ENCODE measurements at places on chromosomes 4 and X. TPM values are rescaled to one million over a fixed set of nuclear protein-coding genes. Genes with fewer than 3 reads are reported as not detected.

DNA sequence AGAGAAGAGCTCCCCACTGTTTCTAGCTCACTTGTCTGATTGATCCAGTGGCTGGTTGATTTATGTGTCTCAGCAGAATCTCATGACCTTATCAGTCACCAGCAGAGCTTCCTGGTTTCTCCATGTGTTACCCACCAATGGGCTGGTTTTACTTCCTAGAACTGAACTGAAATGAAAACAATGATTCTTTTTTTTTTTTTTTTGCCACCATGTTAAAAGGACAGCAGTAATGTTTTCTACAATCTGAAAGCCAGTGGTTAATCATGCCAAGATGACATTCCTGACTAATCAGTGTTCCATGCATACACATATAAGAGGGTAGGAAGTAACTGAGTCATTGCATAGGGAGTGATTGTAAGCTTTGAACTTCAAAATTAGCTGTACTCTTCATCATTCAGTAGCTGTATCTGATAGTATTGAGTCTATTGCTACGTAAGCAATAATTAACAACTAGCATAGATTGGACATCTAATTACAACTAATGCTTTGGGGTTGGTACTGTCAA, 67.7 kb downstream of the SLC4A4 start:
- no peak for DNase-seq

DNA sequence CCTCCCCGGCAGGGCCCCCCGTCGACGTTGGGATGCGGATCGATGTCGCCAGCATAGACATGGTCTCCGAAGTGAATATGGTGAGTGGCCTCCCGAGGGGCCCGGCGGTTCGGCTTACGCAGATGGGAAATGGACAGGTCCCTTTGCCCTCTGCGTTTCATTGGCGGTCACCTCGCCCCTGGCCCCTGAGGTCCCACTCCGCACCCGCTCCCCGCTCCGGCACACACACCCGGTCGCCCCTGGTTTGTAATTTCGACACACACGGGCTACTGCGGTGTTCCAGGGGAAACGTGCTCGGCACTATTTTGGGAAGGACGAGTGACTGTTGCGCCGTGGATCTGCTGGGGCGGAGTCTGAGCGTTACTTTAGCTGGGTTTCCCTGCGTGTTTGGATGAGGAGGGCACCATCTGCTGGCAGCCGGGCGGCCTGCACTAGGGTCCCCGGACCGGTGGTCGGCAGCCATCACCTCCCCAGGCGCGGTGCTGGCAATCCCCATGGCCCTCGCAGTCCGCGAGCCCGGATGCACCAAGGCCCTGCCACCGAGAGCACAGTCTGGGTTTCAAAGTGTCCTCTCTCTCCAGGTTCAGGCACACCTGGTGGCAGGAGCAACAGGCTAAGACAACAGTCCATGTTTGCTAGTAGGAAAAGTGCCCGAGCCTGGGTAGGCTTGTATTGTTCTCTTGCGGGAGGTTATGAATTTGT, 1.2 kb downstream of the GABRB1 start:
- peak; percentile 15 for DNase-seq

DNA sequence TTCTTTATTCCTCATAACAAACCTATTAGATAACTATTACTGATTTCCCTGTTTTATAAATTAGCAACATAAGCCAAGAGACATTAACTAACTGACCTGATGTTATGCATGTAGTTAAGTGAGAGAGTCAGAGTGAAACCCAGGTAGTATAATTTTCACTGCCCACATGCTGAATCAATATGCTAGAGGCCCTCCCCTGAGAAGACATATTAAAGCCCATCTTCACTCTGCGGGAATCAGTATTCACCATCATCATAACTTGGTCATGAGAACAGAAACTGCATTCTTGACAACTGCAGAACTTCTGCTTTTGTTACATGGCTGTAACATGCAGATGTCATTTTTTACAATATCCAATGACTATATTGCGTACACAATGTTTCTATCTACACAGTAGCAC, 1324.3 kb downstream of the ARAP2 start:
- DNase-seq: no peak

GRCh38 chr4:183757060-183757459, 98.0 kb downstream of the TRAPPC11 start:
- no peak for DNase-seq

DNA sequence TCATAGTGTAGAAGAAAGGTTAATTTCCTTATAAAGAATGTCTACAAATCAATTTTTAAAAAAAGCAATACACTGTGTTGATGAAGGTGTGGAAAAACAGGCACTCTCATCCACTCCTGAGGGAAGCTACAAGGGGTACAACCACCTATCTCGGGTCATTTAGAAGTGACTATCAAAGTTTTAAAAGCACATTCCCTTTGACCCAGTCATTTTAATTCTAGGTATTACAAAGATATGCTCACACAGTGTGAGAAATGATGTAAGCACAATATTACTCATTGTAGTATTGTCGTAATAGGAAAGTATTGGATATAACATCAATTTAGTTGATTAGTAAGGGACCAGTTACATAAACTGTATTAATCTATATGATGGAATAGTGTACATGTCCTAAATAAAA, 7.4 kb upstream of the HCCS start:
- DNase-seq: no peak

GRCh38 chr4:165151734-165152133, 39.1 kb upstream of the TMEM192 start:
- no peak for DNase-seq

- no peak for DNase-seq
Observed at GRCh38 chr4:84971319-84971932, 4.9 kb upstream of the WDFY3 start.

GRCh38 chrX:144335402-144335801, 451.5 kb downstream of the UBE2NL start:
- no peak for DNase-seq

- no peak for DNase-seq
Observed at GRCh38 chrX:147962476-147962875, 18.7 kb upstream of the FMR1NB start.

DNA sequence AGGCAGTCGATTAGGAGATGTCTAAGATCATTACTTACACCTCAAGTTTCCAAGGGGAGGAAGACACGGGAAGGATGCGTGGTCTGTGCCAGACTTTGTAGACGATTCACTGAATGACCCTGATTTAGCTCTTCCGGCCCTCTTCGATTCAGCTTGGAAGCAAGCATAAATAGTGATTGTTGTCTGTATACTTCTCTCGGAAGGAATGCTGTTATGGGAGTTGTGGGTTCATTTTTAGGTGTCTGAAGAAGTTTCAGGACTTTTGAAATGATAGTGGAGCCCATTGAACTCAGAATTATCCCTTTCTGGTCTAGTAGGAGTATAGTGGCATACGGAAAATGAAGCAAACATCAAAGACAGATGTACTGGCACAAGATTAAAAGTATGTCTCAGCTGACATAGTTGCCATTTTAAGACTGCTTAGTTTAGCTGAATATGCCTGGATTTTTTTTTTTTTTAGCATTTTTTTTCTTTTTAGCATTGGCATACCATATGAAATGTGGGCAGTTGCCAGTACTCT, 1.0 kb upstream of the ANKRD17 start:
- DNase-seq: no peak

- no peak for DNase-seq
Observed at GRCh38 chr4:167955006-167955405, 137.3 kb upstream of the ANXA10 start.

DNA sequence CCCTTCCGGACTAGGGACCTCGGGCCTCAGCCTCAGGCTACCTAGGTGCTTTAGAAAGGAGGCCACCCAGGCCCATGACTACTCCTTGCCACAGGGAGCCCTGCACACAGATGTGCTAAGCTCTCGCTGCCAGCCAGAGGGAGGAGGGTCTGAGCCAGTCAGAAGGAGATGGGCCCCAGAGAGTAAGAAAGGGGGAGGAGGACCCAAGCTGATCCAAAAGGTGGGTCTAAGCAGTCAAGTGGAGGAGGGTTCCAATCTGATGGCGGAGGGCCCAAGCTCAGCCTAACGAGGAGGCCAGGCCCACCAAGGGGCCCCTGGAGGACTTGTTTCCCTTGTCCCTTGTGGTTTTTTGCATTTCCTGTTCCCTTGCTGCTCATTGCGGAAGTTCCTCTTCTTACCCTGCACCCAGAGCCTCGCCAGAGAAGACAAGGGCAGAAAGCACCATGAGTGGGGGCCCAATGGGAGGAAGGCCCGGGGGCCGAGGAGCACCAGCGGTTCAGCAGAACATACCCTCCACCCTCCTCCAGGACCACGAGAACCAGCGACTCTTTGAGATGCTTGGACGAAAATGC, at the start of gene WAS:
Gene WAS, plus strand, starts transcription at position 389 of the 572 bp plus-strand sequence. Its CDS starts 55 bp downstream, at position 444.
- DNase-seq: no peak

- no peak for DNase-seq
Observed at GRCh38 chr4:1727117-1728031, 6.1 kb downstream of the TACC3 start.

GRCh38 chr4:96524311-96524875, 684.5 kb downstream of the PDHA2 start:
- DNase-seq: no peak

DNA sequence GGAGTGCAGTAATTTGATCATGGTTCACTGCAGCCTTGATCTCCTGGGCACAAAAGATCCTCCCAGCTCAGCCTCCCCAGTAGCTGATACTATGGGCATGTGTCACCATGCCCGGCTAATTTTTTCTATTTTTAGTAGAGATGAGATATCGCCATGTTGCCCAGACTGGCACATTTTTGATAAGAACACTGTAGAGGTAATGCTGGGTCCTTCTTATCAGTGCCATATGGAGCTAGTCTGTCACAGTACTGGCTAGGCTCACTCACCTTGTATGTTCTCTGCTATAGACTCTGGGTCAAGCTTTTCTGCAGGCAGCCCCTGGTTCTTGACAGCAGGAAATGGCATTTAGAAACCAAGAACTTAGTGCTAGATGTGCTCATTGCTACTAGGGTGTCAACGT, 53.9 kb downstream of the BCOR start:
- DNase-seq: no peak

GRCh38 chrX:6041630-6042029, 187.0 kb downstream of the NLGN4X start:
- no peak for DNase-seq

DNA sequence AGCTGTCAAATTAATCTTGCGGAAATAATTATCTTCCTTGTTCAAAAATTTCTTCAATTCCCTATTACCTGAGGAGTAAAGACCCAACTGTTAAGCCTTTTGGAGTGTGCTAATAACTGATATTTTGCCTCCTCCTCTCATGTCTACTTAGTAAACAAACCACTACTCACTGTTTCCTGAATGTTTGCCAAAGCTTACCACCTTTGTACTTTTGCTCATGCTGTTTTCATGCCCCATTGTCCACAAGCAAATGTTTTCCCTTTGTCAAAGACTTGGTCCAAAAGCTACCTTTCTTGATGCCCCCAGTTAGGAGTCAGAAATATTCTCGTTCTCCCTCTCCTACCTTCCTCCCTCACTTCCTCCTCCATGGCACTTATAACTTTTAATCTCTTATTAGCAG, 226.1 kb downstream of the ENOX2 start:
- no peak for DNase-seq

GRCh38 chrX:150982235-150982787, 824 bp upstream of the HMGB3 start:
- no peak for DNase-seq

GRCh38 chr4:531721-532565, 32.9 kb downstream of the PIGG start:
- no peak for DNase-seq

DNA sequence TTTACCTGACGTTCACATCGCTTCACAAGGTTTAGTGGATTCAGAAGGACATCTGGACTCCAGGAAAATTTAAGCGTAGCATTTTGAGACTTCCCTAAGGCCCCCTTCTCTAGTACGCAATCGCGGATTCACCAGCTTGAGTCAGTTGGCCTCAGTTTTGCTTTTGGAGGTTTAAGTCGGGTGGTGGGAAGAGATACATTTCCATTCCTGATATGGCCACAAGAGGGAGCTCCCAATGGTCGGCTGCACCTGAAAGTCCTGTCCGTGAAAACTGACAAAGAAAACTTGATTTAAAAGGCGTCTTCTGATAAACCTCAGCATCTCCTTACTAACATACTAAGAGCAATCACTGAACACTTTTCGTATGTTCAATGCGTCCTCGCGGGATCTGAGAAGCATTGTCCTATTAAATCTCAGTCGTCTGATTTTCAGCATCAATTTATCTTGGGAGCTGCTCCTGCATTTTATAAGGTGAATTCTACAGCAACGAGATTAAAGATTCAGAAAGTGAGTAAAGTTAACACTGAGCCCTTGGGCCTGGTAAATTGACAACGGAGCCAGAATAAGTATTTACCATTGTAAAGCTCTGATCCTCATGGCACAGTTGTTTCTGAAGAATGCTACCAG, 50.6 kb downstream of the LGI2 start:
- DNase-seq: peak; percentile 12

GRCh38 chr4:41212616-41213203, 1.6 kb downstream of the APBB2 start:
- no peak for DNase-seq

DNA sequence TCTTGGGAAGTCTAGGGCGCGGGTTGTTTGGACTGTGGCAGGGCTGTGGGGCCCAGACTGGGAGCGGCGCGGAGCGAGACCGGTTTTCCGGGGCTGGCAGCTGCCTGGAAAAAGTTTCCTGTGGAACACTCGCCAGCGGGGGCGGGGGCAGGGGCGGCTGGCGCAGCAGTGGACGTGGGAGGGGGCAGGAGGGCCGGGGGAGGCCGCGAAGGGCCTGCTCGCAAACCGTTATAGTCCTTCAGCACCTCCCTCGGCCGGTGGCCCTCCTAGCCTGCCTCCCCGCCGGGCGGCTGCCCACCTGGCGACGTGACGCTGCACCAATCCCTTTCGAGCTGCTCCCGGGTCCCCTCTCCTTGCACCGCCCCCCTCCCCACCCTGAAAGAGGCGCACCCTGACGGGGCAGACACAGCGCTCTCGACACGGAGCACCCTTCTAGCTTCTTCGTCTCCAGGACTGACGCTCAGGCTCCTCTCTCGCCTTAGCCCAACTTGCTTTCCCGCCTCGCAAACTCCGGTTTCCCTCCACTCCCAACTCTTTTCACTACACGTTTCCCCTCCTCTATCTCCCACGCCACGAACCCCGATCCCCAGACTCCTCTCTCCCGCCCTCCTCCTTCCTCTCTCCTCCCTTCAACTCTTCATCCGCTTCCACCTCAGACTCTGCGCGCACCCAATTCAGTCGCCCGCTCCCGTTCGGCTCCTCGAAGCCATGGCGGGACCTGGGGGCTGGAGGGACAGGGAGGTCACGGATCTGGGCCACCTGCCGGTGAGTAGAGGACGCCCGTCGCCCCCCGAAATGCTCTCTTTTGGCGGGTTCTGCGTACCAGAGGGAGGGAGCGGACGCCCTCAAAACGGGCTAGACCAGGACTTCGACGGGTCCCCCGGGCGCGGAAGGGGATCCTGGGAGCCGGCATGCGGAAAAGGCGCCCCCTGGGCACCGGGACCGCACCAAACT, at the start of gene NRK:
Gene NRK, plus strand, starts transcription at position 402 of the 954 bp plus-strand sequence. Its CDS starts 307 bp downstream, at position 709.
- DNase-seq: no peak

GRCh38 chr4:110265001-110265400, 66.6 kb upstream of the ELOVL6 start:
- no peak for DNase-seq

- DNase-seq: no peak
Observed at GRCh38 chr4:81395239-81395638, 76.5 kb downstream of the RASGEF1B start.

Gene NDNF
- 0.18 TPM for total RNA-seq

Gene FAM9C
- not detected for total RNA-seq

Gene CENPVL3
- total RNA-seq: 0.56 TPM

Gene LEF1
- 148 TPM for total RNA-seq

Gene ERAS
- total RNA-seq: not detected

Gene MAGEA4
- not detected for total RNA-seq
